ENCODE measurements at places on chromosomes 1 and 21.

- DNase-seq = no peak
Observed at GRCh38 chr21:26554365-26554764, 18.7 kb downstream of the CYYR1 start.

GRCh38 chr1:244414543-244414942, 37.2 kb downstream of the ADSS2 start:
- DNase-seq = peak; percentile 79

- peak; percentile 76 for DNase-seq
Observed at GRCh38 chr1:228989992-228990827, 254.9 kb downstream of the RHOU start.

- peak; percentile 6 for DNase-seq
Observed at GRCh38 chr1:29633771-29634170, 397.4 kb downstream of the PTPRU start.

- no peak for DNase-seq
Observed at GRCh38 chr1:29162476-29163138, 19.1 kb downstream of the SRSF4 start.

- DNase-seq = peak; percentile 79
Observed at GRCh38 chr1:51303751-51304251, 26.6 kb downstream of the TTC39A start.

DNA sequence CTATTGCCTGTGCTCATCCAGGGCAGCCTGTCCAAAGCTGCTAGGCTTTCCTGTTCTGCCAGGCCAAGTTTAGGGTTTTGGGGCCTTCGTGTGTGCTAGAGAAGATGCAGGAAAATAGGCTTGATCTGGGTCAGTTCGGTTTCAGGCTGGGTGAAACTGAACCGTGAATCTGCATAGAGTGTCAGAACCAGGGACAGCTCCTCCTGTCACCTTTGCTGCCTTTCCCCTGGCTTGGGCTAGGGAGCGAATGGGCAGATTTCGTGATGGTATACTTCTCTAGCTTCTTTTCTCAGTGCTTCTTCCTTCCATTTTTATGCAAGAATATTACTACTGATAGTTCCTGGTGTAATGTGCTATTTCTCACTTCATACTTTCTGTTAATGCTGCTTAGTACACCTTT, 6.0 kb upstream of the AGO1 start:
- DNase-seq = peak; percentile 39

DNA sequence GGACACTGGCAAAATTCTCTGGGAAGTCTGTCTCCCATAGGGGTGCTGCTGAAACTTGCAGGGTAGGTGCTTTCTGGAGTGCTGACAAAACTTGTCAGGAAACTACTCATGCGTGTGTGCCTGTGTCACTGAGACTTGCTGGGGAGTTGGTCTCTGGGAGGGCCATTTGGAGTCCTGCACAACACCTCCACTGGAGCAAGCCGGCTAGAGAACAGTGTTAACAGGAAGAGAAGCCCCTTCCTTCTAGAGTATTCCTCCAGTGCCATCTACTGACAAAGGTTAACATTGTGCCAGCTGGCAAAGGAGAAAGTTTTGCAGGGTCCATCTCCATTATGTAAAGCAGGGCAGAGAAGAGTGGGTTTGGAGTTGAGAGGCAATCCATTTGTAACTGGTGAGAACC, 30.0 kb downstream of the ZMYM4 start:
- peak; percentile 62 for DNase-seq

GRCh38 chr1:234958066-234958705, 170.5 kb downstream of the TOMM20 start:
- DNase-seq = no peak

DNA sequence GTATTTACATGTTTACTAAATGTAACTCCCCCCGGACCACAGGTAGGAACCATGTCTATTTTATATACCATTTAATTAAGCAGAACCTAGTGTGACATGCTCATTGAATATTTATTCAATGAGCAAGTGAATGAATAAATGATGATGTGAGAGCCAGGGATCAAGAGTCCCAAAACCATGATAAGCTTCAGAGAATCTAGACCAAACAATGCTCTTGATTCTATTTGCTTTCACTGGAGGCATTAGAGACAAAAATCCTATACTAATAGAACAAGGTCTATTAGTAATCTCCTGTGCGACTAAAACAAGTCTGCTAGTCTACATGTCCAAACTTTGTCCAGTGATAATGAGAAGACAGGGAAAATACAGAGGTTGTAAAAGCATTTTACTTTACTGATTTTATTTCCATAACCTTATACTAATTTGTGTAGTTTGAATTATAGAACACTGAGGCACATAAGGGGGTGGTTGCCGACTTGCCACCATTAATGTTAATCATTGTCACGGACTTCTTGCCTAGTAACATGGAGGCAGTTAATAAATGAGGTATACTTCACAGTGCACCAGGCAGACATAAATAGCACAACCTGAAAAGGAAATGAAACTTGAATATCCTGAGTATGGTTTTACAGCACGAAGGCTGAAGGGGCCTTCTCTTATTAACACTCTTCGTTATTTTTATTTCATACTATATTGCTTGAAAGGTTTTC, 69.8 kb downstream of the TBX15 start:
- no peak for DNase-seq

DNA sequence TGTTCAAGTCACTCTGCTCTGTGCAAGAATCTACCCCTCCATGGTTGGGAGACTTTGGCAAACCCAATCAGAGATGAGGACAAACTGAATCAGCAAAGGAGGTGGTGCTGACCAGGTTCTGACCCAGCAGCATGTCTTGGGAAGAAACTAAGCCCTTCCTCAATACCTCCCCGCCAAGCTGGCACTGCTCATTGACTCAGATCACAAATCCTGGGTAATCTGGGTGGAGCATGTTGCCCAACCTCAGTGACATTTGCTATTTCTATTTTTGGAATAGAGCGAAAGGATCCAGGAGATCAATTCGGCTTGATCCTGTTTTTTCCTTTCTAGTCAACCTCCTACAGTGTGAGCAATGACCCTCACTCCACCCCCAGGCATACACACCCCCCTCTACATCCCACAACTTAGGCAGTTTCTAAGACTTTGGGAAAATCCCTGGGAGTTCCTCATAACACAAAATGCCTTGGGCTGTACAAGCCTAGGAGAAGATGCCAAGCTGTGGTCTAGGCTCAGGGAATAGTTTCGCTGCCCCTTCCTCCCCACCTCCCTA, 166.8 kb upstream of the KCNJ6 start:
- no peak for DNase-seq

GRCh38 chr1:115669886-115670285, 28.1 kb downstream of the VANGL1 start:
- no peak for DNase-seq

DNA sequence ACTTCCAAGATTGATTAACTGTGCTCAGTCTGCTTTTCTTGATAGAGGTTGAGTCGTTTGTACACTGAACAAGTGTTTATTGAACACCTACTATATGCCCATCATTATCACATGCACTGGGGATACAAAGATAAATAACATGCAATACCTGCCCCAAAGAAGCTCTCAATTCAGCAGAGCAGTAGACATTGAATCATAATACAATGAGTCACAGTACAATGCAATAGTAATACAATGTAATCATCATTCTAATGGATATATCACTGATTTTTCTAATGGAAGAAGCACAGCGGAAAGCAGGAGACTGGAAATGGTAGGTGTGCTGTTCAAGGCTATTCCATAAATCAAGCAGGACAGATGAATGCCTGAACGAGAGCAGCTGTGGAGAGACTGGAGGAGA, 3.7 kb upstream of the SEC16B start:
- no peak for DNase-seq

GRCh38 chr1:206111271-206111927, 5.8 kb downstream of the AVPR1B start:
- DNase-seq = no peak

DNA sequence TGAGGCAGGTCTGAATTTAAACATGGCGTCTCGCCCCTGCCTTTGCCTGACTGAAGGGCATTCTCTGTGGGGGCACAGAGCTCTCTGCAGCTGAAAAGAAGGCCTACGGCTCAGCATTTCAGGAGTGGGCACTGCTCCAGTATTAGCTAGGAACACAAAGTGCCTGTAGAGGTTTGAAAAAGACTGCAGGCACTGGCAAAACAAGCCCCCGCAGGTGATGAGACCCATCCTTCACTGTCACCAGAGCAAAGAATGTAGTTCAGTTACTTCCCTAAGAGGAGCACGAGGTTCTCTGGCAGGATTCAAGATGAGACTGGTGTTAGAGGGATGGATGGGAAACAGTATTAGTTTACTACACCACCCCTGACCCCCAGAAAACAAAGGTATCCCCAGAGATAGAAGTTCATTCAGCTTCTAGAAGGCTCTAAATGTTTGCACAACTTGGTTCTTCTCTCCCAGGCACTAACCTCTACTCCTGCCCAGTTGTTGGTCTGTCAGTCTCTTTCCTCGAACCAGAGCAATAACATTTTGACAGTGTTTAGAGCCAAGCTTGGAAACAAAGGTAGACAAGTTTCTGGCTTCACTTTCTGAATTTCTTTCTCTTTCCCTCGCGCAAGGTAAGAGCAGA, 101.9 kb upstream of the KCNE2 start:
- DNase-seq = no peak

- DNase-seq = no peak
Observed at GRCh38 chr1:185786524-185786923, 52.3 kb downstream of the HMCN1 start.

GRCh38 chr1:6424000-6424565, 493 bp upstream of the ESPN start:
- no peak for DNase-seq

- no peak for DNase-seq
Observed at GRCh38 chr21:39913706-39914305, 46.6 kb downstream of the PCP4 start.

GRCh38 chr1:245730801-245731200, 576.0 kb downstream of the KIF26B start:
- DNase-seq = no peak

DNA sequence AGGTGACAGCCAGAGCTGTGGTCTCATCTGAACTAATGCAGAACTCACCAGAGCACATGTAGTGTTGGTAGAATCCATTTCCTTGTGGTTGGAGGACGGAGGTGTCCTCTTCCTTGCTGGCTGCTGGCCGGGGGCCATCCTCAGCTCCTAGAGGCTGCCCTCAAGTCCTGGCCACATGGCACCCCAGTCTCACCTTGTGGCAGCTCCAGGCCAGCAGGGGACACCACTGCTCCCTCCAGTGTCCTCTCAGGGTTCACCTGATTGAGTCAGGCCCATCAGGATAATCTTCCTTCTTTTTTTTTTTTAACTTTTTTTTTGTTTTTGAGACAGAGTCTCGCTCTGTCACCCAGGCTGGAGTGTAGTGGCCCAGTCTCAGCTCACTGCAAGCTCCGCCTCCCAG, 2.9 kb downstream of the KCNE1 start:
- no peak for DNase-seq

DNA sequence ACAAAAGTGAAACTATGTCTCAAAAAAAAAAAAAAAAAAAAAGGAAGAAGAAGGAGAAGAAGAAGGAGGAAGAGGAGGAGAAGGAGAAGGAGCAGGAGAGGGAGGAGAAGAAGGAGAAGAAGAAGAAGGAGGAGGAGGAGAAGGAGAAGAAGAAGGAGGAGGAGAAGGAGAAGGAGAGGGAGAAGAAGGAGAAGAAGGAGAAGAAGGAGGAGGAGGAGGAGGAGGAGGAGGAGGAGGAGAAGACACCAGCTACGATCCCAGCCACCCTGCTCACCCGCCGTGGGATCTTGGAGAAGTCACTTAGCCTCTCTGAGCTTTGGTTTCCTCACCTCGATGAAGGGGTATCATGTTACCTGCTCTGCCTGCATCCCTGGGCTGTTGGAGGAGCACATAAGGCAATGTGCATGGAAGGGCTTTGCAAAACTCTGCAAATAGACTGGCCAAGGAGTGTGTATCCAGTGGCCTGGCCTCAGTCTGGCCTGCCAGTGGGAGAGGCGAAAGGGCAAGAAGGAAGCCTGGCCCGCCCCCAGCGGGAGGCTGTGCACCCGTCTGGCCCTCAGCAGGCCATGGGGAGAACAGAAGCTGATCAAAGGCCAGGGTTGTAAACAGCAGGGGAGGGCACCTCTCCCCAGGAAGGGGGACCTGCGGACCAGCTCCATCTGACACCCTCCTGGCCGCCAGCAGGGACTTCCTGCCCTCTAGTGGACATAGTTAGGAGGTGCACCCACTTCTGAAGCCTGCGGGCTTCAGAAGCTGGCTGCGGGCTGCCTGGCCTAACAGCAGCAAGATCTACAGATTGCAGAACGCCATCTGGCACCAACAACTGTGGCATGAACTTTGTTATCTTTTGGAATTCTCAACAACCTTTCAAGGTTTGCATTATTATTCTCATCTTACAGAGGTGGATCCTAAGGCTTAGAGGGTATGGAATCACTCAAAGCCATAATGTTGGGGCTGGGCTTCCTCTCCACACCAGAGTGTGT, 19.2 kb upstream of the CDK18 start:
- peak; percentile 69 for DNase-seq

- DNase-seq = no peak
Observed at GRCh38 chr1:211647711-211648121, 27.7 kb downstream of the NEK2 start.

DNA sequence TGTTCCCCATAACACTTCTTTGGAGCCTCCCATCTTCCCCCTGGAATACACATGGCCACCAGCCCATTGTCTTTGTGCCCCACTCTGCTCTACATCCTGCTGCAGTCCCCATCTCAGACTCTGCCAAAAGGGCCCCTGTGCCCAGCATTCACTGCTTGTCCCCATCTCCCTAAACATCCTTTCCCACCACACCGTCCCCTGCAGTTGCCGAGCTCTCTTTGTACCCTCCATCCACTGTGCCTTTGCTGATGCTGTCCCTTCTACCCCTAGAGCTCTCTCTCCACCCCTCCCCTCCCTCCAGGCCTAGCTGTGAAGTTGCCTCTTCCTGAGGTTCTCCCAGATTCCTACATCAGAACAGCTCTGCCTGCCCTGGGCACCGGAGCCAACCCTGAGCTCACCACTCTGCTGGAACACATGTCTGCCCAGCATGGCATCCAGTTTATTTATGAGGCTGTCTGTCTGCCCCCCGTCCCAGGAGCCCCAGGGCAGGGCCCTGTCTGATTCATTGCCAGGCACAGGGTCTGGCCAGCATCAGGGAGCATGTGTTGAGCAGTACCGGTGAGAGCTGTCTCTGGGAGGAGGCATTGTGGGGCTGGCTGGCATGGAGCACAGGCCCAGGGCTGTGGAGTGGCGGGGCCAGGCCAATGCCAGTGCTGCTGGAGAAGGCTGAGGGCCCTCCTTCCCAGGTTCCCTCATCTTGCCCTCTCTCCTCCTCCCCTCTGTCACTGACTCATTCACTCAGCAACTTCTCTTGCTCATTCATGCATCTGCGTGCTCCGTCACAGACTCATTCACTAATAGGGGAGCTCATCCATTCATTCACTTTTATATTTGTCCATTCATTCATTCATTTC, 28.8 kb downstream of the EDN2 start:
- no peak for DNase-seq

- peak; percentile 10 for DNase-seq
Observed at GRCh38 chr1:203127666-203128430, at the start of gene ADORA1. Gene ADORA1 (plus strand): TSS chr1:203127726. CDS start chr1:203128842, 1,116 bp downstream.

- no peak for DNase-seq
Observed at GRCh38 chr1:211384524-211384923, 57.9 kb downstream of the TRAF5 start.

DNA sequence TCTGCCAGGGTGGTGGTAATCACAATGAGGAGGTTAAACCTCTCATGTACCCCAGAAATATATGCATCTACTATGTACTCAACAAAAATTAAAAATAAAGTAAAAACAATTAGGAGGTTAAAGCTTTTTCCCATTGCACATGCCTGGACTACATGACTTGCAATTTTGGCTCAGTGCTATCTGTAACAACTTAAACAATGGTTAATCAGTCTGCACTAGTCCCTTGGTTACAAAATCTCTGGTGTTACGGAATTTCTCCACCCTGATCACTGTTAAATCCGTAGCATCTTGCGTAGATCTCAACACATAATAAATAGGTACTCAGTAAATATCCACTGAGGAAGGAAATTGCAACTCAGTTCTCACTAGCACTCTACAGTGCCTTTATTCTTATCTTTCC, 66.5 kb downstream of the SDCCAG8 start:
- no peak for DNase-seq
